Vagina (tissue), 2 donors: ENCODE measurements at places on chromosomes 4 and X.

DNA sequence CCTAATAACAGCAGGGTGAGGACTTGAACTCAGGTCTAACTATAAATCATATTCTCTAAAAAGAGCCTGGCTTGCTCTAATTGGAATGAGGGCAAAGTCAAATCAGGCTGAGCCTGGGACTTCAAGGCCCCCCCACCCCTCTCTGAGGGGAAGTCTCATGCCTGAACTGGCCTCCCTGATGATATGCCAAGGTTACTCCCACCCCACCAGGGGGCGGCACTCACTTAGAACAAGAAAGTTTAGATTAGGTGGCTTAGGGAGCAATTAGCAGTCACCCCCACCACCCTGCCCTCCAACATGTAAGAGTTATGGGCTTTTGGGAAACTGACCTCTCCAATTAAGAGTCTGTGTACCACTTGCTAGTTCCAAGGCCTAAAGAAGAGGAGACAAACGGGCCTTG, 2.7 kb downstream of the FOXO4 start:
- no peak for DNase-seq

DNA sequence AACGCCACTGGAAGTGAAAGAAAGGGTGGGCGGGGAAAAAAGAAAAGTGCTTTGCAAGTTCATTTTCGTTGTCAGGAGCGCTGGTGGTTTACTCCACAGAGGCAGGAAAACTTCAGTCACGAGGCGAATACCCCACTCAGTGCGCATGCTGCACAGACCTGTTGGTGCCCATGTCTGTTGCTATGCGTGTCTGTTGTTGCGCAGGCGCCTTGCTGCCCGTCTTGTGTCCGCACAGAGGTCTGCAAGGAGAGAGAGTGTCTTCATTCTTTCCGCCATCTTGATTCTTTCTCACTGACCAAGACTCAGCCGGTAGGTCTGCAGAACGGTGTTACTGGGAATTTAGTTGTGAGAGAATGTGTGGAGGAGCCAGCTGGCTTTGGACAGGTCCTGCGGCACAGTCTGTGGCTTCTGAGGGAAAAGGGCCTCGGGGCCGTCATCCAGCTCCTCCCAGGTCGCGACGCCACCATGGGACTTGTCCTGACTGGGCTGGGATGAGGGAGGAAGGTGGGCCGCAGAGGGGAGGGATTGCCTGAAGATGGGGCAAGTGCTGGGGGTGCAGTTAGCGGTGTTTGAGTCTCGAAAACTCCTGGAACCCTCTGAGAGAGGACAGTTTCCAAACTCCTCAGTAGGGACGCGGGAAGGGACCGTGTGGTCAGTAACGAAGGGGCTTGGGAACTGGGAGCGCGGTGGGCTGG, at the start of gene PAGE2:
PAGE2 (plus strand) TSS at position 224 of the 695 bp plus-strand sequence. CDS start 1,003 bp downstream, outside the sequence.
- no peak for DNase-seq

GRCh38 chr4:124740501-124740900, 28.0 kb upstream of the ANKRD50 start:
- DNase-seq, result no peak

GRCh38 chr4:14359991-14360390, 642.3 kb upstream of the CPEB2 start:
- no peak for DNase-seq
